ENCODE measurements at places on chromosomes 3 and 15.

- no peak for DNase-seq
These were observed 1.4 kb upstream of the PDZRN3 start for GRCh38 chr3:73626106-73626505.

DNA sequence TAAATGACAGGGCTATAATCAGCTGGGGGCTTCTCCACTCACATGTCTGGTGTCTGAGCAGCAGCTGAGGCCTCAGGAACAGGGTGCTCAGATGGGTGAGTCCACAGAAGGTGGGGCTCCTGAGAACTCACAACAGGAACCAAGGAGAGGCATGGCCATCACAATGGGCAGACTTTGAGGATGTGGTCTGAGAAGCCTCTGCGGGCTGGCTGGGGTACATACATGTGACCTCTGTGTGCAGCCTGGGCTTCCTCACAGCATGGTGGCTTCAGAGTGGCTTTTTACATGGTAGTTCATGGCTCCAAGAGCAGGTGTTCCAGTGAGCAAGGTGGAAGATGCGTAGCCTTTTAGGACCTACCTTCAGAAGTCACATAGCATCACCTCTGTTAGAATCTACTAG, 58.8 kb downstream of the TRPC1 start:
- no peak for DNase-seq

DNA sequence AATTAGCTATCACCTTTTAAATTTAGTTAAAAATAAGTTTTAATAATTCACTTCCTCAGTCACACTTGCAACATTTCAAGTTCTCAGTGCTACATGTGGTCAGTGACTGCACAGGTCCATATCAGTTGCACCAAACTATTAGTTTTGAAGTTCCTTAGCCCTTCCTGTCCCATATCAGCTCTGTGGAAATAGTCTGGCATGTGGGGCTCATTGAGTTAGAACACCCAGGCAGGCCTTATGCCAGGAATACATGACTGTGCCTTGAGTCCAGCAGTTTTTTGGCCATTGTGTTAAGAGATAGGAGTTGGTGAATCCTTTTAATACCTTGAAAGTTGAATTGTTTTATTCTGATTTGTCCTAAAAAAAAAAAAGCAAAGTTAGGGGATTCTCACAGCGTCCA, 153.7 kb upstream of the BFSP2 start:
- DNase-seq, result no peak

GRCh38 chr3:35849496-35849895, 210.2 kb downstream of the ARPP21 start:
- DNase-seq, result no peak

GRCh38 chr3:394775-395174, 198.2 kb downstream of the CHL1 start:
- no peak for DNase-seq

- DNase-seq, result no peak
These were observed 13.0 kb downstream of the CERS3 start for GRCh38 chr15:100515758-100516157.

- DNase-seq, result no peak
These were observed 204.8 kb downstream of the ABHD5 start for GRCh38 chr3:43895573-43895972.

DNA sequence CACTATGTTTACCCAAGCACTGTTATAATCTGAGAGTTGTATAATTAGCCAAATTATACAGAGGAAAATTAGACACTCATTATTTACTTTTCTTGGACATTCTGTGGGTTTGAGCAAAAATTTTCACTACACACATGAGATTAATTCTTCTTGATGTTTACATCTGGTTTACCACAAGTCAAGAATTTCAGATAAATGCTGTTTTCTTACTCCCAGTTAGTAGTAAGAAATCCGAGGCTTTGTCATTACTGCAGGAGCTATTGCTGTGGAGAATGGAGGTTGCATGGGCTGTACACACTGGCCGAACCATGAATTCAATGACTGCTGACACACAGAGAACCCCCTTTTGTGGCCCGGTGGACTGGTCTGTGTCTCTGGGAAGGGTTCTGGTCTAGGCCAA, 207.7 kb upstream of the CFAP20DC start:
- no peak for DNase-seq

DNA sequence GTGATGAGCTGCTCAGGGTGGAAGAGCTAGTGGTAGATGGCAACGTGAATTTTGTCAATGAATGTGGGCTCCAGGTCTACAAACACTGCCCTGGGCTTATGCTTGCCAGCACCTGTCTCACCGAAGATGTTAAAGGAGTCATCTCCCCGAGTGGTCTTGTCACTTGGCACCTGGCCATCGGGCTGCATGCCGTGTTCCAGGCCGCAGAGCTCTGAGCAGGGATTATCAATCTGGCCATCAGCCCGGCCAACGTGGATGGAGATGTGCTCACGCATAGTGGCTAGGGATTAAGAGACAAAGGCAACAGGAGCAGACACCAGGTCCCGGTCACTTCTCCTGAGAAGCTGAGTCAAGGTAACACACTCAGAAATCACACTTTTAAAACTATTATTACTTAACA, 54.8 kb upstream of the ACTC1 start:
- no peak for DNase-seq

DNA sequence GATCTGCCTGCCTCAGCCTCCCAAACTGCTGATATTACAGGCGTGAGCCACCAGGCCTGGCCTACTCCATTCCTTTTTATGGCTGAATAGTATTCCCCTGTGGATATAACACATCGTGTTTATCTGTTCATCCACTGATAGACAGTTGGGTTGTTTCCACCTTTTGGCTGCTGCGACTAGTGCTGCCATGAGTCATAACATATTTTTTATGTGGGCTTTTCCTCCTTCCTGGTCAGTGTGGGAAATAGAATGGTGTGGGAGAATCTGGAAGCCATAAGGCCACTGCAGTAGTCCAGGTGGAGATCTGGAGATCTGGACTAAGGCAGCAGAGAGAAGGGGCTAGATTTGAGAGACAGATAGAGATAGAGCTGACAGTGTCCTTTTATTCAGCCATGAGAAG, 16.2 kb downstream of the LCMT2 start:
- DNase-seq, result no peak

DNA sequence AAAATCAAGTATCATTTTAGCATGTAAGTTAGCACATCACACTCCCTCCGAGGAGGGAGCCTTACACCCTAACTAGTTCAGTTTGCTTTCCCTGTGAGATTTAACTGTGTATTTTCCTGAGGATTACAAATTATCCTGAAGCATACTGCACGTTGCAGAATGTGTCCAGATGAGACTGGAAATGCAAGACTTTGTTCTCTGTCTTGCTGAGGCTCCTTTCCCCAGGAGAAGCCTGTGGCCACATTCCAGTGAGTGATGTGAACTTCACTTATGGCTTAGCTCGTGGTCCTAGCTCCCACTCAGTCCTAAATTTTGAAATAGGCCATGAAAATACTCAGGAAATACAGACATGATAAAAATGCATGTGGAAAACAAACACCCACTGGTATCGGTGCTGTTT, 23.7 kb downstream of the PDZRN3 start:
- DNase-seq, result no peak

GRCh38 chr15:39856357-39856756, 63.7 kb downstream of the GPR176 start:
- no peak for DNase-seq

DNA sequence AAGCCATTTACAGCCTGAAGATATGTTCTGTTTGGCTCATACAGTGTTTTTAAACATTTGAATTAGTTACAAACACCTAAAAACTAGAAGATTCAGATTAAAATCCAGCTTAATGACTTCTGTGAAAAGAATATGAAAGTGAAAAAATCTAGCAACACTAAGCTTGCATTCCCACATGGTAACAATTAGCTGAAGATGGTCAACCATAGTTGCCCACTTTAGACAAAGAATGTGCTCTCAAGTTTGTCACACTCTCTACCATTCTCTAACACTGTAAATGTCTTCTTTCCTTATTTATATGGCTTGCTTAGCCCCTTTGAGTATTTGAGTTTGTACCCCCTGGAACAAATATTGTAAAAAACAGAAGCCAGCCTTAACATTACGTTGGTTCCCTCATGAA, 32.7 kb downstream of the HDGFL3 start:
- no peak for DNase-seq

DNA sequence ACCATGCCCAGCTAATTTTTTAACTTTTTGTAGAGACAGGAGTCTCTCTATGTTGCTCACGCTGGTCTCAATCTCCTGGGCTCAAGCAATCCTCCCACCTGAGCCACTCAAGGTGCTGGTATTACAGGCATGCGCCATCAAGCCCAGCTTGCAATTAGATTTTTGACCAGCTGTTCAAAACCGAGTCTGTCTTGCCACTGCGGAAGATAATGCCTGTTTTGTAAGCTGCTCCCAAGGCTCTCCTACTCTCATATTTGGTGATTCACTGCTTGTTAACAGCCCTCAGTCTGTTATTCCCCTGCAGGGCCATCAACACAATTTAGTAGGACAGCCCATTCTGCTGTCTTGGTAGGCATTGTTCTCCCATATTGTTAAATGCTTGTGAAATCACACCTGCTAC, 17.8 kb upstream of the MCCC1 start:
- DNase-seq, result no peak
